Dermis blood vessel endothelial cell (primary cell): ENCODE measurements at places on chromosomes 7 and 10. TPM values are rescaled to one million over a fixed set of nuclear protein-coding genes. Genes with fewer than 3 reads are reported as not detected.

The UNCX gene
- total RNA-seq = not detected in 2 replicates

The PRKAR2B gene
- total RNA-seq = 38.5 and 57.2 TPM in 2 replicates

The COL1A2 gene
- 15.3 and 45.3 TPM in 2 replicates for total RNA-seq

The CAMK1D gene
- 0.85 and 3.2 TPM in 2 replicates for total RNA-seq

The ZNF425 gene
- total RNA-seq = 3.5 and 3.9 TPM in 2 replicates
